Adipose tissue (tissue), 3 donors: ENCODE measurements at places on chromosomes 4 and X. TPM values are rescaled to one million over a fixed set of nuclear protein-coding genes. Genes with fewer than 3 reads are reported as not detected.

The GPR34 gene
- polyA plus RNA-seq: 1.7 TPM

The ETDB gene
- not detected for polyA plus RNA-seq

The HELT gene
- polyA plus RNA-seq: not detected

The AKAP14 gene
- not detected for polyA plus RNA-seq

The WAS gene
- polyA plus RNA-seq: 9.6 TPM

The CHST7 gene
- polyA plus RNA-seq: 3.0 TPM

The WFS1 gene
- polyA plus RNA-seq: 34.5 TPM

The GDPD2 gene
- polyA plus RNA-seq: not detected

The SPANXD gene
- polyA plus RNA-seq: not detected

The RBM46 gene
- polyA plus RNA-seq: 0.06 TPM

The C4orf50 gene
- 0.01 TPM for polyA plus RNA-seq

The CFAP99 gene
- polyA plus RNA-seq: 0.86 TPM

The HEPH gene
- polyA plus RNA-seq: 1.7 TPM

The VCX gene
- polyA plus RNA-seq: not detected

The TRPC5OS gene
- polyA plus RNA-seq: not detected

The NIPAL1 gene
- 0.58 TPM for polyA plus RNA-seq

The RBM47 gene
- polyA plus RNA-seq: 8.9 TPM

The MAB21L2 gene
- 0.20 TPM for polyA plus RNA-seq

The NWD2 gene
- 1.0 TPM for polyA plus RNA-seq

The JAKMIP1 gene
- 0.18 TPM for polyA plus RNA-seq

The TRPC3 gene
- polyA plus RNA-seq: 0.08 TPM

The SPACA5B gene
- not detected for polyA plus RNA-seq

The PFKFB1 gene
- 7.3 TPM for polyA plus RNA-seq

The HDX gene
- 0.37 TPM for polyA plus RNA-seq

The ZNF718 gene
- 1.3 TPM for polyA plus RNA-seq

The TMPRSS11B gene
- 0.11 TPM for polyA plus RNA-seq
